ENCODE measurements at places on chromosomes 1 and 21.

- no peak for DNase-seq
Measured at GRCh38 chr1:109315288-109315687, 8.5 kb upstream of the MYBPHL start.

- no peak for DNase-seq
Measured at GRCh38 chr1:48831120-48831978, 54.7 kb upstream of the BEND5 start.

DNA sequence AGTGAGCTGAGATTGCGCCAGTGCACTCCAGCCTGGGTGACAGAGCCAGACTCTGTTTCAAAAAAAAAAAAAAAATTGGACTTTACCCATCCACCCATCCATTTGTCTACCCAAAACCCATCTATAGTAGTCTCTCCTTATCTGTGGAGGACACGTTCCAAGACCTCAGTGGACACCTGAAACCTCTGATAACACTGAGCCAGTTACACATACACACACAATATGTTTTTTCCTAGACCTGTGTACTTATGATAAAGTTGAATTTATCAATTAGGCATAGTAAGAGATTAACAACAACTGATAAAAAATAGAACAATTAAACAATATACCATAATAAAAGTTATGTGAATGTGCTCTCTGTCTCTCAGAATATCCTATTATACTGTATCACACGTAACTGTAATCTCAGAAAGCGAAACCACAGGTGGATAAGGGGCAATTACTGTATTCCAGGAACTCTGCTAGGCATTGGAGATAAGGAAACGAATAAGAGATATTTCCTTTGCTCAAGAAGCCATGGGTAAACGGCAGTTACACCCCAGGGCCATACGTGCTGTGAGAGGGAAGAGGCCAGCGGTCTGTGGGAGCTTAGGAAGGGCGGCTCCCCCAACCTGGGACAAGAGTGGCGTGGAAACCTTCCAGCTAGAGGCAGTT, 84.2 kb upstream of the DISP3 start:
- DNase-seq, result no peak

- no peak for DNase-seq
Measured at GRCh38 chr1:204834752-204835151, 35.9 kb upstream of the NFASC start.

GRCh38 chr1:226784081-226785049, 45.3 kb upstream of the ITPKB start:
- no peak for DNase-seq

GRCh38 chr1:95451054-95451453, 217.0 kb downstream of the RWDD3 start:
- DNase-seq, result peak; percentile 11

GRCh38 chr21:36854391-36854790, 112.1 kb downstream of the HLCS start:
- DNase-seq, result peak; percentile 71

- peak; percentile 43 for DNase-seq
Measured at GRCh38 chr1:34843392-34844251, 15.9 kb downstream of the SMIM12 start.

- DNase-seq, result no peak
Measured at GRCh38 chr1:192581131-192581927, 5.8 kb downstream of the RGS1 start.

- no peak for DNase-seq
Measured at GRCh38 chr1:109821221-109821669, 57.5 kb upstream of the EPS8L3 start.

GRCh38 chr1:244046907-244047611, 4.0 kb upstream of the ZBTB18 start:
- DNase-seq, result no peak

DNA sequence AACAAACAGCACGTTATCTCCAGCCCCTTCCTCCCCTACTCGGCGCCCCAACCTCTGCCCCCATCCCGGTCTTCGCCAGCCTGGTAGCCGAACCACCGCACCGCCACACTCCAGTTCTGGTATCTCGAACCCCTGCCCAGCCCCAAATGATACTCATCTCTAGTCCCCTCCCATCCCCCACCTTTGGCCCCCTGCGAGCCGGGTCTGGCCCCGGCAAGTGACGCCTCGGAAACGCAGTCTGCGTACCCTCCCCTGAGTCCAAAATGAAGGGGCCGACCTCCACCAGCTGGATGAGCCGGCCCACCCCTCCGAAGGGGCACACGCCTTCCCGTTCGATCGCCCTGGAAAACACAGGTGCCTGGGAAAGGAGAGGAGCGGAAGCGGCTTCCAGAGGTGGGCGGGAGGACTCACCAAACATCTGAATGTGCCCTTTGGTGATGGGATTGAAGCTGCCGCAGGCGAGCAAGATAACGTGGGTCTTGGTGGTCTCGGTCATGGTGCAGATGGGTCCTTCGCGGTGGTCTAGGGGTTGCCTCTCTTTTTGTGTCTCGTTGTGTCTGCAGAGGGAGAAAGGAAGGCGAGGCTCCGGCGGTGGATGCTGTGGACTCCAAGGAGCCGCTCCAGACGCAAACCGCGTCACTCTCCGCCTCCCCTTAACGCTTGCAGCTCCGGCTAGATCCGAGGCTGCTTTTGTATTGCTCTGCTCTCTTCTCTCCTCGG, at the start of gene NMNAT2:
Gene NMNAT2 (minus strand): TSS at position 609 of the 720 bp plus-strand sequence. CDS start 113 bp downstream, at position 496.
- DNase-seq, result peak; percentile 71

- no peak for DNase-seq
Measured at GRCh38 chr1:25167269-25168192, 64.8 kb downstream of the SYF2 start.

- no peak for DNase-seq
Measured at GRCh38 chr1:145879775-145880174, 5.9 kb downstream of the ANKRD35 start.

DNA sequence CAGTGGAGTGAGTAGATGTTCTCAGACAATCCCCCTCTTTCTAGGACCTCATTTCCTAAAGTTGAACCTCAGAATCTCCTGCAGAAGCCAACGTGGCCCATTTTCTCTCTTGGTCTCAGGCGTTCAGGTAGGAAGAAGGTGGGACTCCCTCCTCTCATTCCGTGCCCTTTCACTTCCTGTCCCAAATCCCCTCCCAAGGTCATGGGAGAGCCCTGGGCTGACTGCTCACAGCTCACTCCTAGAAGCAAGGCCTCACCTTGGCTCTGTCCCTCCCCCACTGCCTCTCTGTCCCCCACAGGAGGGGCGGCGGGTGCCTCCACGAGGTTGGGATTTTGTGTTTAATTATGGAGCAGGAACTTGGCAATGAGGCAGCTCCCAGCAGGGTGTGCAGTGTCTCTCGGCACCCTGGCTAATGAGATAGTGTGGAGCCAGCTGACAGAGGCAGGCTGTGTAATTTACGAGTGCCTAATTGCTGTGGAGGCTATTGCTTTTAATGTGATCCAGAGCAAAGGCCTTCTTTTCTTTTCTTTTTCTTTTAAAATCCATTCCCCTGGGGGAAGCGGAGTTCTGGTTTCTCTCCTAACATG, 9.1 kb upstream of the CDK18 start:
- DNase-seq, result no peak

GRCh38 chr21:40842197-40842552, 4.8 kb downstream of the DSCAM start:
- DNase-seq, result no peak

DNA sequence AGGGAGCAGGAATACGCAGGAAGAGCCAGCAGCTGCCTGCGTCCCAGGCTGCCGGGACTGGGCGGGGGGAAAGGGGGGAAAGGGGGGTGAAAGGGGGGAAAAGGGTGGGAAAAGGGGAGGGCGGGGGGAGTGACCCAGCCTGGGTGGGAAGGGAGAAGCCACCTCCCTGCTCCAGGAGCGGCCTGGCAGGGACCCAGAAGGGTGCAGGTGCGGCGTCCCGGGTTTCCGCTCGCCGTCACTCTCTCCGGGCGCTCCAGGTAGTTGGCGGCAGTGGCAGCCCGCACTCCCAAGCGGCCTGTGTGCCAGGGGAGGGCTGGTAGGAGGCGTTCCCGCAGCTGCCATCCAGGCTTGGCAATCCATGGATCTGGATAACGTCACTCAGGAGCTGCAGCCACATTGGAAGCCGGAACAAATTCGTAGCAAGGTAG, 141.0 kb upstream of the NGF start:
- DNase-seq, result no peak

GRCh38 chr21:30515681-30516080, 13.7 kb upstream of the KRTAP19-5 start:
- no peak for DNase-seq

DNA sequence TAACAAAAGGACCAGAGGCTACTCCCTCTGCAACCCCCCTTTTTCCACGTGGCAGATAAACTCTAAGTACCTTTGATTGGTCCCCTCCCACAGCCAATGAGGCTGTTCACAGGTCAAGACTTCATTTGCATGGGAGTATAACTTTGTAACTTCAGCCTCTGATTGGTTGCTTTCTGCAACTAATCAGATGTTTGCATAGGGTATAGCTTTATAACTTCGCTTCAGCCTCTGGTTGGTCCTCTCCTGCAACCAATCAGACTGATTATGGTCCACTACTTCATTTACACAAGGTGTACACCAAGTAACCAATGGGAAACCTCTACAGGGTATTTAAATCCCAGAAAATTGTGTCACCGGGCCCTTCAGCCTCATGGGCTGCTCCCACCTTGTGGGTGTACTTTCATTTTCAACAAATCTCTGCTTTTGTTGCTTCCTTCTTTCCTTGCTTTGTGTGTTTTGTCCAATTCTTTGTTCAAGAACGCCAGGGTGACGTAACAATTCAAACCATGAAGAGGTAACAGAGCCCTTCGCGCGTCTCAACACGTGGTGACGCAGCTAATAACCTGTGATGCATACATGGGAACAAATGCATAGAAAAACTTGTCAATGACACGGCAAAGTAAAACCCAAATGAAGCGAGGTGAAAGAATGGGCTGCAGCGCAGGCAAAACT, 47.2 kb downstream of the VPS26C start:
- no peak for DNase-seq

GRCh38 chr21:35106246-35106835, 57.2 kb upstream of the RUNX1 start:
- DNase-seq, result no peak

DNA sequence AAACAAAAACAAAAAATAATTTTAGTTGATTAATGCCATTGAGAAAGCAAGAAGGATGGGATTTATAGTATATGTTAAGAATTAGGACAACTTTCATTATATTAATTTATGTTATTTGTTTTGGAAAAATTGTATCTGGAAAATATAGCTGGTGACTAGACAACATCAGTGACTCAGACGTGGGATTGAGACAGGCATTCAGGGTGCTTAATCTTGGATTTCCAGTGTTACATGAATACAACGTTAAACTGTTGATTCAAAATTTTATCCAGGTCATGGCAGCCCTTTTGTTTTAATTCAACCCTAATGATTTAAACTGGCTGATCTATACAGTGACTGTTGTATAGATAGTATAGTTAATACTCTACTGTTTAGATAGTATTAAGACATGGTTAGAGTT, 827.1 kb upstream of the B3GALT2 start:
- no peak for DNase-seq

DNA sequence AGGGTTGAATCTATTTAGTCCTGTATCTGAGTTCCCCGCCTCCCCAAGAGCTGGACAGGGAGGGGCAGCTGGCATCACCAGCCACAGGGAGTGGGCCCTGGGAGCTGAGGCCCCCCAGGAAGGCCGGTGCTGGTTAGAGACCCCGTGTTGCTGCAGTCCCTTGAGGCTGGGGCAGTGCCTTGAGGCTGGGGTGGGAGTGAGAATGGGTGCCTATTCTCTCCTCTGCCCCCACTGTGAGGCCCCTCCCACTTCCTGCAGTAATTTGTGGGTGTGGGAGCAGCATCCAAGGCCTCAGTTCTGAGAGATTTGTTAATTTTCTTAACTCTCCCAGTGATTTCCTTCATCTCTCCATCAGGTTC, 2.5 kb upstream of the TRAPPC3 start:
- DNase-seq, result no peak

DNA sequence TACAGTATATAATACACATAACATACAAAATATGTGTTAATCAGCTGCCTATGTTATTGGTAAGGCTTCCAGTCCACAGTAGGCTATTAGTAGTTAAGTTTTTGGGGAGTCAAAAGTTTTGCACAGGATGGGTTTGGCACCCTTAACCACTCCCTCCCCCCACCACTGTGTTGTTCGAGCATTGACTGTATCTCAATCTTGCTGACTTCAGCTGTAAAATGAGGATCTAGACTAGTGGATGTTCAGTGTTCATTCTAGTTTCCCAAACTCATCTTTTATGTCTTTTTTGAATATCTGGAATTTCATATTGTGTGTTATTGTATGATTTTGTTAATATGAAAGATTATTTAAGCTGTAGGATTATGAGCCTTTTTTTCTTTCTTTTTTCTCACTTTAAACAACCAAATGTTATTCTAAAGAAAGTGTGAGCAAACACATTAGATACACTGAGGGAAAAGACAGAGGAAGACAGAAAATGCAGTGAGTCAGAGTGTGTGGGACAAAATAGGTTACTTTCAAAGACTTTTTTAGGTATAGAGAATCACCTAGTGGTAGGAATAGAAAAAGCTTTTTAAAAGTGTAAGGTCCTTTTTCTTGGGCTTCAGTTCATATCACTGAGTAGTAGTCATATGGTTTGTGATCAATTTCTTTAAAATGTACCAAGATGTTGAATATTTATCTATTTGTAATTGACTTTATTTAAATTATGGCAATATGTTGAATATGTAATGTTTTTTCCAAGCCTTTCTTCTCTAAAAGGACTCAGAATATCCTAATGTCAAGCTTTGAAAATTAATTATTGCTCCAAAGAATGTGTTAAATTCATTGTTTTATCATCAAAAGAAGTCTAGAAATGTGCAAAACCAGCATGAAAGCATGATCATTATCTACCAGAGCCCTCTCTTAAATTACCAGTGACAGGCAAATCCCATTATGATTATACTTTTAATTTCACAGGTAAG, 17.9 kb upstream of the CENPF start:
- DNase-seq, result no peak

- DNase-seq, result no peak
Measured at GRCh38 chr1:154851392-154852177, 18.5 kb downstream of the KCNN3 start.

DNA sequence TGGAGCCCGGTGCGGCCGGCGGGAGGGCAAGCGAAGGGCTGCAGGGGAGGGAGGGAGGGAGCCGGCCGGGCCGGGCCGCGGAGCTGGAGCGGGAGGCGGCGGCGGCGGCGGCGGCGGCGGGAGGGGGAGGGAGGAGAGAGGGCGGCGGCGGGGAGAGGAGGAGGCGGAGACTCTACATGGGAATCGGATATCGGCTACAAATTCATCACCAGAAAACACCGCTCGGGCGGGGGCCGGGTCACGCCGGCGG, at the start of gene AKT3:
Gene AKT3 (minus strand): TSS at position 42 of the 250 bp plus-strand sequence. CDS start 7,073 bp downstream, outside the sequence.
- DNase-seq, result peak; percentile 58

DNA sequence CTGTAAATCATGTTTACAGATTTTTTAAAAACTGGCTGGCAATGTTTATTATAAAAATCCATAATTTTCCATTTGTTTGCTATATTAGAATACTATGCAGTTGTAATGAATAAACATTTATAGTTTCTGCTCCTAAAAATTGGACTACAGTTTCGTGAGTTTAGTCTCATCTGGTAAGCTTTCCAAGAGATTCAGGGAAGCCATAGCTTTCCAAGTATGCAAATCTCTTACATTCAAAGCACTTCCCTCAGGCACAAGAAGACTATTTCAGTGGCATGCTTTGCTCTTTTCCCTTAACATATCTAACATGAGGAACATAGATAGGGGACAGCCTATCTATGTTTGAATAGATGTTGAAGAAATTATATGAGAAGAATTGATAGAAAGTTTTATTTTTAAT, 77.2 kb downstream of the ADGRL2 start:
- no peak for DNase-seq

GRCh38 chr1:40050863-40051262, 10.3 kb downstream of the CAP1 start:
- no peak for DNase-seq

Measured in NT2/D1 (cell line).